Foreskin keratinocyte (primary cell): ENCODE measurements at places on chromosomes 11 and 22.

DNA sequence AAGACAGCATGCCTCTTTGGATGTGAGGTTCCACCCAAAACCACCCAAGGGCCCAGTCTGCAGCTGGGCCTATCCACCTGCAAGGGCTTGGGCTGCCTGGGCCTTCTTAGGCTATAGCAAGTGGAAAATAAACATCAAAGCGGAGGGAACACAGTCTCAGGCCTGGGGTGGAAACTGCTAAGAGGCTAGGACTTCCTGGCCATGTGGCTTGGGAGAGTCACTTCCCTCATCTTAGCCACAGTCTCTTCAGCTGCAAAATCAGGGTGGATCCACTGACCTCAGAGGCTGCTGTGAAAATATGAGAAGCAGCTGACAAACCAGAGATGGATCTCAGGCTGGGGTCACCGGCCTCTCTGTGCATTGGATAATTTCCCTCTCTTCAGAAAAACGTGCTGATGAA lies 30.6 kb upstream of the TFIP11 start:
- no peak for DNase-seq

- DNase-seq, result no peak
These were observed 38.8 kb upstream of the MUC5AC start for GRCh38 chr11:1118755-1119603.

DNA sequence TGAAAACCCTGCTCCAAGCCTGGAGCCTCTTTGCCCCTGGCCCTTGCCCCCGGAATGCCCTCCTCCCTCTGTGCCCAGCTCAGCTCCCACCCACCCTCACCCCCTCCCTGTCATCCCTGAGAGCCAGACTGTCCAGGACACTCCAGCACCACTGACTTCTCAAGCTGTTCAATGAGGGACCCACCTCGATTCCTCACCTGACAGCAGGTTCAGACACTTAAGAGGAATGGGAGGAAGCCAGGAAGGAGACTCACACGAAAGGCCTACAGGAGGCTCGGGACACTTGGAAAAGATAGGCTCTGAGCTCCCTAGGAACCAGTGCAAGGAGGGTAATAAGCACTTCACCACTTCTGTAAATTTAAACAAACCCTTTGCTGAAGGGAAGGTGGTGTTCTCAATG lies 35.8 kb downstream of the IGLL5 start:
- DNase-seq, result no peak

DNA sequence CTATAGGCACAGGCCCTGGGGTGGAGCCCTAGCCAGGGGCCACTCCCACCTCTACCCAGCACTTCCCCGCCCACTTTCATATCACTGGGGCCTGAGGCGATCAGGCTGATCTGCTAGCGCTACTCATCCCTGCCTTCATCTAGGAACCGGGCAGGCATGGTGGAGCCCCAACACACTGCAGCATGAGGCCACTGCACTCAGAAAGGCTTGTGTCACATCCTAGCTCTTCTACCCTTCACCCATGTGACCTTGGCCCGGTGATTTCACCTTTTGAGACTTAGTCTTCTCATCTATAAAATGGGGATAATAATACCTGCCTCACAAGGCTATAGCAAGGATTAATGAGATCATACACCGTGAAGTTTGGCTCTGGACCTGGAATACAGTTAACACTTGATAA lies 18.1 kb upstream of the GDPD5 start:
- no peak for DNase-seq

- DNase-seq, result peak; percentile 33
These were observed 157.3 kb downstream of the SWAP70 start for GRCh38 chr11:9821008-9821752.

DNA sequence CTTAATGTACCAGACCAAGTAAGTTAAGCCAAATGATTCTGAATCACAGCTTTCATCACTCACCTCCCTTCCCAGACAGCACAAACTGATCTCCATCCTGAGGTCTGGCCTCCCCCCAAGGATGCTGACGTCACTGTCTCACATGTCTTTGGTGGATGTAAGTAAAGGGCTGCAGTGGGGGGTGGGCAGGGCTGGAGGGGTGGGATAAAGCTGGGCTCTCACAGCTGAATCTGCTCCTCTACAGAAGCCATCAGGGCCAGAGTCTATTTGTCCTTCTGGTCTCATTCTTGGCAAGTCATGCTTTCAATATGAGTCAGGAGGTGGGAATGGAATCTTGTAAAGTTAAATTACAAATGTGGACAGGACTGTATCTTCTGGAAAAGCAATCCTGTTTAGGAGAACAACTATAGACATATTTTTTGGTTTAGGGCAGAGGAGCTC lies 32.7 kb downstream of the P4HA3 start:
- peak; percentile 74 for DNase-seq

DNA sequence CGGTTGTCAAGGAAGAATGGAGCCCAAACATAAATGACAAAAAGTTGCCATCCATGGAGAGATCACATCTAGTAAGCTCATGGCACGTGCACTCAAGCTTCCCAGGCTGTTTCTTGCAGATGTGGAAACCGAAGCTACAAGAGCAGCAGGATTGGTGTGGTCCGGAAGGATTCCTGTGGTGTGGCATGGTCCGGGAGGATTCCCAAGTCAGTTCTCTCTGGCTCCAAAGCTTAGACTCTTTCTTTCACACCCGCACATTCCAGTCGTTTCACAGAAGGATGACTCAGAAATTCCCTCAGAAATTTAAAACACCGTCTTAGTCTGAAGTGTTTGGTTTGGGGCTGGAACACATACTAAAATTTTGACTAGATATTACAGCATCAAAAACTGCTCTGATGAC lies 78.0 kb upstream of the DRD2 start:
- DNase-seq, result peak; percentile 88

- DNase-seq, result peak; percentile 87
These were observed 8.2 kb downstream of the VPS37C start for GRCh38 chr11:61152816-61153592.

DNA sequence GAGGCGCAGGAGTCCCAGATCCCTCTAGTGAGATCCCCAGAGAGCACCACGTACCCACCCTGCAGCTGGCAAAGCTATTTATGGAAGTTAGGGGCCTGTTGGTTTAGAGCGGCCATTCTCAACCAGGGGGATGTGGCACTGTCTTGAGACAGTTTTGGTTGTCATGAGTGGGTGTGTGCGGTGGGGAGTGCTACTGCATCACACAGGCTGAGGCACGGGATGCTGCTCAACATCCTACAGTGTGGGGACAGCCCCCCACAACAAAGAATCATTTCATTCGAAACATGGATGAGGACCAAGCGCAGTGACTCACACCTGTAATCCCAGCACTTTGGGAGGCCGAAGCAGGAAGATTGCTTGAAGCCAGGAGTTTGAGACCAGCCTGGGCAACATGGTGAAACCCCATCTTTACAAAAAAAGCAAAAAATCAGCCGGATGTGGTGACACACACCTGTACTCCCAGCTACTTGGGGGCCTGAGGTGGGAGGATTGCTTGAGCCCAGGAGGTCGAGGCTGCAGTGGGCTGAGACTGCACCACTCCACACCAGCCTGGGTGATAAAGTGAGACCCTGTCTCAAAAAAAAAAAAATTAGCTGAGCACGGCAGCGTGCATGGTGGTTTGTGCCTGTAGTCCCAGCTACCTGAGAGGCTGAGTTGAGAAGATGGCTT lies 28.2 kb downstream of the GGT5 start:
- no peak for DNase-seq

- no peak for DNase-seq
These were observed 1312.3 kb downstream of the FAM181B start for GRCh38 chr11:81421251-81421860.

GRCh38 chr11:132898021-132898420 lies 634.3 kb downstream of the OPCML start:
- DNase-seq, result no peak

DNA sequence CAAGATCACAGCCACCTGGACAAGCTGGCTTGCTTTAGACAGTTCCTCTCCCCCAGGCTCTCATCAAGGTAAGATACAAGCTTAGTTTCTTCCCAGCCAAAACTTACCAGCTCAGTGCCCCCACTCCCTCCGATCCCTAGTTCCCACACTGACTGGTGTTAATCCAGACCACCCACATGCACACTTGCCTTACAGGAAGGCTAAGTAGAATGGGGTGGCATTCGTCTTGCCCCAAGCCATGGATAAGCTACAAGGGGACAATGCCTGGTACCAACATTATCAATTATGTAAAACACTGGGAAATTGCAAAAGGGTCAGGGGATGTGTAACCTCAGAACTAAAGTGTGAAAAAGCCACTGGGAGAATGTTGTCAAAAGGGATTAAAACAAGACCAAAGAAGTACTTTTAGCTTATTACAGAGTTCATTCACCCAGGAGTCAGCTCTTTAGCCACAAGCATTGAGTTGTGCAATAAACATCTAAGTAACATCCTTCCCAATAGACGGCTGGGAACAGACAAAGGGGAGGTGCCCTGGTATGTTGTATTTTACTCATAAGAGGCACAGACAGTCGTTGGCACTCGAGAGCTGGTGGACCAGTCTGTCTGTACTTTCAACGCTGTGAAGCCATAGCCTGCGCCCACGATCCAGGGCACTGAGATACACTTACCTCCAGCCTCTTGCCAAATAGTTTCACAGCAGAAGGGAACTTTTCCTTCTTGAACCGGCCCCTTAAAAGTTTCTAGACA lies 1.1 kb downstream of the DHCR7 start:
- peak; percentile 74 for DNase-seq

DNA sequence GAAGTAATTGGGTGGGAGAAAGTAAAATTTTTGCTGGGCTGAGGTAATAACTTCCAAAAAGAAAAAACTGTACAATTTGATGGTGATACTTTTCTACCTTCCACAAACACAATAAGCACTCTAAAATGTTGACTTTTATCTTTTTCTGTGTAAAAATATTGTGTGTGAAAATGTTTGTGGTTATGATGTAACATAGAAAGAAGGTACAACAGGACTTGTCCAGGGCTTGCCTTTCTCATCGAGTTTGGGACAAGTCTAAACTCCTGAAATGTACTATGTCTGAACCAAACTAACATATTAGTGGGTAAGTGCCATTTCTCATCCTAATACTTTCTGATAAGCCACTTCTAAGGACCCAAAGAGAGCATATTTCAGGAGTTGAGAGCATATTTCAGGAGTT lies 174.2 kb upstream of the PDGFD start:
- DNase-seq, result peak; percentile 67

GRCh38 chr11:64322925-64323260 lies 5.0 kb downstream of the PRDX5 start:
- no peak for DNase-seq

GRCh38 chr11:108137212-108137611 lies 15.8 kb downstream of the ACAT1 start:
- DNase-seq, result no peak

GRCh38 chr22:27876684-27877083 lies 42.4 kb downstream of the PITPNB start:
- no peak for DNase-seq

DNA sequence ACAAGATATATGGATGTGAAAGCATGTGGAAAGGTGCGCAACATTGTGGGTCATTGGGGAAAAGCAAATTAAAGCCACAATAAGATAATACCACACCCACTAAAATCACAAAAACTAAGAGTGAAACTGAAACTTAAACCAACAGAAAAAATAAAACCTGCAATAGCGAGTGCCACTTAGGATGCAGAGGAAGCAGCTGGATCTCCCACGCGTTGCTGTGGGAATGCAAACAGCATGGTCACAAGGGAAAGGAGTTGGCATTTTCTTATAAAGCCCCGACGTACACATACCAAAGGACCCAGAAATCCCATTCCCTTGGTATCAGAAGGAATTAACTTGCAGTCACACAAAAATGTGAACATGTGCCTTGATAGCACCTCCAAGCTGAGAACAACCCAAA lies 712.0 kb downstream of the TBC1D22A start:
- no peak for DNase-seq

DNA sequence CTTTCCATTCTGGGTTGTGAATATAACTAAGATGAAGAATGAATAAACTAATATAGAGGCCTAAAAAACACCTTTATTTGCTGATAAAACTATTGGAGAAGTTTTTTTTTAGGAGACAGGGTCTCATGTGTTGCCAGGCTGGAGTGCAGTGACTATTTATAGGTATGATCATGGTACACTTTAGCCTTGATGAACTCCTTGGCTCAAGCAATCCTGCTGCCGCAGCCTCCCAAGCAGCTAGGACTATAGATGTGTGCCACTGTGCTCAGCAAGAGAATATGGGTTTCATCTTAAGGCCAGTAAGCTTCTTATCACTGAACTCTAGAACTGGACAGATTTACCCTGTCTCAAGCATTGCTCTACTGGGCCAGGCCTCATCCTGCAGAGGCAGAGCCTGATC lies 26.6 kb downstream of the CCDC90B start:
- no peak for DNase-seq

GRCh38 chr11:60985991-60986915 lies 14.8 kb downstream of the CD6 start:
- DNase-seq, result peak; percentile 80

DNA sequence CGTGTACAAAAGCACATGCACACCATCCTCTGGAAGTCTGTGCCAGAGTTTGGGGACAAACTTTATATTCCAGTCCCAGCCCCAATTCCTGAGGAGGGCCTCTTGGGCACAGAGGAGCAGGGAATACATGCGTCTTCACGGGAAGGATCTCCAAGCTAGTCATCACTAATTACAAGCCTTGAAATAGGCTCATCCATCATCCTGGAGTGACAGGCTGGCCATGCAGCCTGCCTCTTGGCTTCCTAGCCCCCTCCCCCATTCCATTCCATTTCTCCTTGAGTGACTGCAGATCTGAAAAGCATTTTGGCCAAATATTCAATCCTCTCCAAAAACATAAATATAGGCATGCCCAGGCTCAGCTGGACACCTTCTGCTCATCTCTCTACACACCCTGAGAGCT lies 24.8 kb downstream of the SERPING1 start:
- no peak for DNase-seq

DNA sequence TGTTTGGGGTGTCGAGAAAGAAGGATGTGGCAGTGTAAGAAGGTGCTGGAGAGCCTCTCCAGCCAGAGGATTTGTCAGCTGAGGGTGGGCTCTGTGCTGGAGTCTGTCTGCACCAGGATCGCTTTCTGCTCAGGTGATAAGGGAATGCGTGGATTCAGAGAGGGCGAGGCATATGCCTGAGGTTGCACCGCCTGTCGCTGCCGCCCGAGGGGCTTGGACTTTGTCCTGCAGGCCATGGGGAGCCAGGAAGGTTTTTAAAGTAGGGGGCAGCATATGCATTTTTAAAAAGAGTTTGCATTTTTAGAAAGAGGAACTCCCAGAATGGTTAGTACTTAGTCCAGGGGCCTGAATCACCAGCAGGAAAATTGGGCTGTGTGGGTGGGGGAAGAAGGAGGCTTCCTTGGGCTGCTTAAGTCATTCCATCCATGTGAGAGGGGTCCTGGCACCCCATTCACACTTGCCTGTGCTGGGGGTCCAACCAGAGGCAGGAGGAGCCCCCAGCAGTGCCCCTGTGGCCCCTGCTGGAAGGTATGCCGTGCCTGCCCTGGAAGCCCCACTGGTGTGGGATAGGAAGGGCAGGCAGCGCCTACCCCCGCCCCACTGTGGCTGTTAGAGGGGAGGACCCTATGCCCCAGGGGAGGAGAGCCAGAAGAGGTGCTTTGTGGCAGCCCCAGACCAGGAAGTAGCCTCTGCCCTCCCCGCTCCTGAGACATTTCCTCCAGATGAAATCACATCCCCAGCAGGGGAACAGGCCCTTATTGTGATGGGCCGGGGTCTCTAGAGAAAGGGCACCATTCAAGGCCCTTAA lies 35.8 kb upstream of the MYRF start:
- no peak for DNase-seq
